ENCODE measurements at places on chromosomes 5 and 9.

GRCh38 chr5:56686337-56687195 lies 128.8 kb upstream of the MAP3K1 start:
- no peak for DNase-seq

- peak; percentile 63 for DNase-seq
Measured at GRCh38 chr5:72847989-72848473, 31.6 kb downstream of the TNPO1 start.

- DNase-seq: no peak
Measured at GRCh38 chr9:2390028-2390427, 231.6 kb upstream of the VLDLR start.

DNA sequence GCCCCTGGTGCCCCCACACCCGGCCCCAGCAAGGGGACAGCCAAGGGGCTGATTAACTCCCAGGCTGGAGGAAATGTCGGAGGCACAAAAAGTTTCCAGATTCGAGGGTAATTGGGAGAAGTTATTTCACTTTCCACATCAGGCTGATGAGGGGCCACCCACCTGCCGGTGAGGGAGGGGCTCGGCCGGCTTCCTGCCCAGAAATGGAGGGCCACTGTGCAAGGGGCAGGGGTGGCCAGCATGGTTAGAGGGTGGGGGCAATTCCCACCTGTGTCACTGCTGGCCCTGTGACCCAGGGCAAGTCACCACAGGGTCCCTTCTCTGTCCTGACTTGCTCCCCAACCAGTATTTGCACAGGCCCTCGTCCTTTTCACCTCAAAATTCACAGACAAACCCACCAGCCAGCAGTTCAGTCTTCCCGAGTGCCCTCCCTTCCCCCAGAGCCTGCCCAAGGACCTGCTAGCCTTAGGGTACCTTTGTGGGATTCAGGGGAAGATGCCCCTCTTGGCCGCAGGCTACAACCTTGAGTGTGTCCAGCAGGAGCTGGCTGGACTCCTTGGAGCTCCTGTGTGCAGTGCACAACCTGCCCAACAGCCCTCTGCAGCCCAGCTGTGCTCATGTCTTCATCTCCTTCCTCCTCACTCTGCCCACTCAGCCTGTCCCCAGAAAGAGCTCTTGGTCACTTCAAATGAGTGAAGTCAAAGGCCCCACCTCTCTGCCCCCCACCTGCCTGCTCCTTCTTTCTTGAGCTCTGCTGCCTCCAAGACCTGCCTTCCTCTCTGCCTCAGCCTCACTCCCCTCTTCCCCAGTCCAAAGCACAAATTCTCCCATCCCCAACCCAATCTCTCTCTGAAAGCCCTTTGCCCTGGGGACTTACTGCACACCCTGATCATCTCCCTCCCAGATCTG lies 130.5 kb downstream of the BARX1 start:
- no peak for DNase-seq

DNA sequence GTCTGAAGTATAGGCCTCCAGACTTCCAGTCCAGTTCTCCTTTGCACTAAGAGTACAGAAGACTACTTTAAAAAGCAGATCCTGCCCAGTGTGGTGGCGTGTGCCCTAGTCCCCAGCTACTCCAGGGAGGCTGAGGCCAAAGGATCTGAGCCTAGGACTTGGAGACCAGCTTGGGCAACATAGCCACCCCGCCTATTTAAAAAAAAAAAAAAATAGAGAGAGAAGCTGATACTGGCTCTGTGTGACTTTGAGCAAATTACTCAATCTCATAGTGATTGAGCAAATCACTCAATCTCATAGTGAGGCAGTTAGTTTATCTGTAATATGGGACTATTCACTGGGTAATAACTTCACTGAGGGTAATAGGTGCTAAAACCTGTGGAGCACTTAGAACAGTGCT lies 43.6 kb upstream of the KDM4C start:
- no peak for DNase-seq

Data from NCI-H1048 (cell line).